ENCODE measurements at places on chromosomes 12 and 14.

DNA sequence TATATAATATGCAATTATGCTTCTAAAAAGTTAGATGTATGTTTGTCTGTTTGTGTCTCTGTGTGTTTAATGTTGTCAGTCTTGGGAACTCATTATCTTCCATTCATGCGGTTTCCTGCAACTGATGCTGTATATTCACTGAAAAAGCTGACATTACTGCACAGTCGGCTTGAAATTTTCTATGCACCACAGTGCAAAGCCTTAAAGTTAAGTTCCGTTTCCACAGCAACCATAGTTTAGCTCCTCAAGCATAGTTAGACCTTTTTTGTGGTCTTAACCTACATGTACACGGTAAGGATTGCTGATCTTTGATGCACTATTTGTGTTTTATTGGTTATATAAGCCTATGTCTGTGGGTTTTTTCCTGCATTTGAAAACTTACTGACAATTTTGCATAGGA, 309.4 kb downstream of the KCNC2 start:
- no peak for DNase-seq

DNA sequence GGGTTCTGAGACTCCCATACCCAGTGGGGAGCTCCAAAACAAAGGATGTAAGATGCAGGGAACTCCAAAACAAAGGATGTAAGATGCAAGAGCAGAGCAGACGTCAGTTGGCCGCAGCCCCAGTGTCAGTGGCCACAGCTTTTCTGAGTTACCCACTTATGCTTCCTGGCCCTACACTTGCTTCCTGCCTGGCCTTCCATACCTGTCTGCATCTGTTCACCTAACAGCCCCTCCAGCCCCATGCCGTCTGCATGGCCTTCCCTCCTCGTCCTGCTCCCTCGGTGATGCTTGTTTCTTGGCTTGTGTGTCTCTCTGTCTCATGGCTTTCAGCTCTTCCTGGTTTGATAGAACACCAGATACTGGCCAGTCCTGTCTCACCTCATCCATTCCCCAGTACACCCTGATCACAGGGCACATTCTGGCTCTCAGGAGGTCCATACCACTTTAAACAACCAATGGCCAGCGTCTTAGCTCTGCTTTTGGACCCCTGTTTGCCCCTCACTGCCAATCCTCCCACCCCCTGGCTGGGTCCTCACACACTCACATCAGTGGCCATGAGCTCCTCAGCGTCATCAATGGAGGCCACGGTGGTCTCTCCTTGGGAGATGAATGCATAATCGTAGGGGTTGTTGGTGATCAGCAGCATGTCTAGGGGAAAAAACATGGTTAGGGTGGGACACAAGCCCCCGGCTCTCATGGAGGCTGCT, 5.3 kb downstream of the MYH7 start:
- no peak for DNase-seq

GRCh38 chr12:45257185-45257930, 41.5 kb downstream of the ANO6 start:
- DNase-seq: no peak

DNA sequence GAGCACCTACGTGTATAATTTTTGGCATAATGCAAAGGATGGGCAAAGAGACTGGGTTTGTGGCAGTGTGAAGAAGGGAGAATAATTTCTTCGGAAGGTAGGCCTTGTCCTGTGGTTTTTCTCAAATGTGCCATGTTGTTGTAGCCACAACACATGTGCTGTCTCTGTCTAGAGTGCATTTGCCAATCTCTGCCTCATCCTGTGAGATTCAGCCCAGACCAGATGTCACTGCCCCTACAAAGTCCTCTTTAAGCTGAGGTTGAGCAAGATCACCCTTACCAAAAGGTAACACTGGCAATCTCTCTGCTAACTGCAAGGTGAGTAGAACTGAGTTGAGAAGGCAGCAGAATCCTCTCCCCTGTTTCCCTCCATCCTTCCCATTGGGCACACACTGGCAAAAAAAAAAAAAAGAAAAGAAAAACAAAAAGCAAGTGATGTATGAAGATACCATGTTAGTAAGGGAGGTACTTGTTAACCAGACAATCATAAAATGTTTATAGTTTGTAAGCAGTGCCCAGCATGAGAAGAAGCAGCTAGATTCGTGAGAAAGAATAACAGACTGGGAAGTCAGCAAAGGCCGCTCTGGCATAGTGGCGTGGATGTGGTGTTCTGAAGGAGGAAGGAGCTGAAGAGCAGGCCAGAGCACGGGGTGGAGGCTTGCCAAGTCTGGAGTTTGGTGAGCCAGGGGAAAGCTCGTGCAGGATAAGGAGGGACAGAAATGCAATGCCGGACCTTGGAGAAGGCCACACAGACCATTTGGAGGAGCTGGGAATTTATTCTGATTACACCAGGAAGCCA, 18.9 kb downstream of the DYRK2 start:
- no peak for DNase-seq

- DNase-seq: no peak
These were observed 7.0 kb upstream of the ANO6 start for GRCh38 chr12:45208604-45209487.
